GM23248 (cell line): ENCODE measurements at places on chromosomes 11 and 22.

- no peak overlapping the region for H3K27ac ChIP-seq
- no peaks in the 10 kb centered on the region for H3K36me3 ChIP-seq
- no peak overlapping the region for H3K4me3 ChIP-seq
- no peak for DNase-seq
These were observed 3.9 kb upstream of the PRG2 start for GRCh38 chr11:57394203-57394965.

DNA sequence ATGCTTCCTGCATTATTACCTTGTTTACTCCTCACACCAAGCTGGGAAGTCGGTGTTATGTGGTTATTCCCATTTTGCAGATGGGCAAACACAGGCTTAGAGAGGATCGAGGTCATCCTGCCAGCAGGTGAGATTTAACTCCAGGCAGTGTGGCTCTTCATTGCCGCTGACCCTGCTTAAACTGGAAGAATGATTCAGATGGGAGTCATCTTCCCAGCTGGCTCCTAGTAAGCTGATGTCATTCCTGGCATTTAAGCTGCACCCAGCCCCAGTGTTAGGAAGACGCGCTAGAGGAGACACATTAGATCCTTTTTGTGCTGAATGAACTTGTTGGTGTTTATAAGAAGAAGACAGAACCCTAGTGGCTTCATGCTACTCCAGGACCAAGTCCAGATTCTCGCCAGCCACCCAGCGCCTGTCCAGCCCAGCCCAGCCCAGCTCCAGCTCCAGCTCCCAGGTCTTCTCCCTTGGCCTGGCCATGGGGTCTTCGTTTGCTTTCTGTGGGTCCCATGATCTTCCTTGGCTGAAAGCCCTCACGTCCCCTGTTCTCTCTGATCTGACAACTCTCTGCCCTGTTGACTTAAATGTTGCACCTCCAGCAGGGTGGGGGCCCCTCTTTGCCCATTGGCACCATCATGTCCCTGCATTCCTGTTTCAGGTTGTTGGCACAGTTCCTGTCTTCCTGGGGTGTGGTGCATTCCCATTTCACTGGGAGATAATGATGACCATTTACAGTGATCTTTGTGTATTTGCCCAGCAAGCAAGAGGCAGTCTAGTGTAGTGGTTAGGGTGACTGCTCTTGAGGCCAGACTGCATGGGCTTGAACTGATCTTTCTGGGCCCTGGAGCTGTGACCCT is 13.6 kb downstream of the PARVB start:
- no peaks in the 10 kb centered on the region for H3K36me3 ChIP-seq
- H3K4me3 ChIP-seq = peak overlapping the region; percentile 58
- peaks cover 18% of the 10 kb centered on the region for H3K4me1 ChIP-seq
- peak; percentile 98 for DNase-seq

GRCh38 chr11:12222055-12222792 is 111.8 kb downstream of the MICAL2 start:
- H3K27ac ChIP-seq = no peak overlapping the region
- H3K4me1 ChIP-seq = no peaks in the 10 kb centered on the region
- peaks cover 36% of the 10 kb centered on the region; the same call in 1 of the 2 replicates for H3K36me3 ChIP-seq

- no peak overlapping the region for H3K27ac ChIP-seq
- DNase-seq = no peak
- no peaks in the 10 kb centered on the region for H3K36me3 ChIP-seq
- H3K27me3 ChIP-seq = no peaks in the 10 kb centered on the region
- no peak overlapping the region for H3K4me3 ChIP-seq
These were observed 327.6 kb downstream of the BRD1 start for GRCh38 chr22:49500076-49500460.

DNA sequence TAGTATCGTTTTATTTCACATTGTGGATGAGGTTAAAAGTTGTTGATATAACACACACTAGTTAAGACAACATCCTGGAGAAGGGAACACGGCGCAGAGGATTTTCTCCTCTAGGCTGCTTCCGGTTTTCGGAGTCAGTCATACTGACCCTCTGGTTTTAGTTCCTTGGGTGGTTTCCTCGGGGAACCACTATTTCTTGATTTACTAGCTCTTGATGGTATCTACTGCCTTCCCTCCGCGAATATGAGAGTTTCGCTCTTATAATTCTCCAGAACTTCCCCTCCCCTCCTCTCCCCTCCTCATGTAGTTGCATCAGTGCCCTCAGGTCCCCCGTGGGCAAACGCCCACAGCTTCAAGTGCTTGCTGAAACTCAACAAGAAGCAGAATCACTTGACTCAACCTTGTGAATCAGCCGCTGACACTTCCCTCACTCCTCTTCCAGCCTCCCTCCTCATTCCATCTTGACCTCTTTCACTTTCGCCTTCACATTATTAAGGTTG is 15.9 kb upstream of the APOBEC3A start:
- no peaks in the 10 kb centered on the region for H3K36me3 ChIP-seq
- no peaks in the 10 kb centered on the region for H3K4me1 ChIP-seq
- no peak for DNase-seq
- H3K27me3 ChIP-seq = peaks cover 55% of the 10 kb centered on the region
- H3K4me3 ChIP-seq = no peak overlapping the region

- DNase-seq = peak; percentile 39
- H3K4me1 ChIP-seq = 0 out of 2 replicates have a peak, but pooled peaks cover 5% of the 10 kb centered on the region
- peak overlapping the region; percentile 93 for H3K4me3 ChIP-seq
- H3K27ac ChIP-seq = peak overlapping the region; percentile 89; the same call in 1 of the 2 replicates
- H3K27me3 ChIP-seq = no peaks in the 10 kb centered on the region
These were observed 1.4 kb downstream of the ZFPL1 start for GRCh38 chr11:65085446-65085845.

DNA sequence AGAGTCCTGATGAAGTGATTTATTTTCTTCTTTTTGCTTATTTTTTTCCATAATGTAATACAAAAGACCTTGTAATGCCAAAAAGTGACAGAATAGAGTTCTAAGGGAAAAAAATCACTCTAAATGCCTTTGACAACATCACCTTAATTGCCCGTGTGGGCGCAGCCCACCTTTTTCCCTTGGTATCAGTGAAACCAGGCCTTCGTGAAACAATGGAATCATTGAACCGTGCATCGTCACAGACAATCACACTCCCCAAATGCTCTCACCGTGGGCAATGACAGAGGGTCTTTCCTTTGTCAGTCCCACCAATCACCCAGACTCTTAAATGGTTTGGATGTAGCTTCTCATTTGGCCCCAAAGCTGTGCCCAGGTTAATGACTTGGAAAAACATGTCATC is 9.6 kb upstream of the SLC6A5 start:
- H3K27me3 ChIP-seq = peaks cover 3% of the 10 kb centered on the region
- no peaks in the 10 kb centered on the region for H3K4me1 ChIP-seq
- H3K36me3 ChIP-seq = no peaks in the 10 kb centered on the region
- no peak overlapping the region for H3K4me3 ChIP-seq
- H3K27ac ChIP-seq = no peak overlapping the region
- no peak for DNase-seq

GRCh38 chr22:19992921-19993355 is 23.7 kb downstream of the ARVCF start:
- no peak overlapping the region for H3K27ac ChIP-seq
- H3K36me3 ChIP-seq = no peaks in the 10 kb centered on the region
- no peak overlapping the region for H3K4me3 ChIP-seq
- no peaks in the 10 kb centered on the region for H3K4me1 ChIP-seq
- no peaks in the 10 kb centered on the region for H3K27me3 ChIP-seq
- DNase-seq = no peak

- peaks cover 12% of the 10 kb centered on the region for H3K27me3 ChIP-seq
- no peak overlapping the region for H3K4me3 ChIP-seq
- DNase-seq = no peak
- H3K4me1 ChIP-seq = peaks cover 6% of the 10 kb centered on the region
- H3K27ac ChIP-seq = no peak overlapping the region
These were observed 93.3 kb downstream of the KCNQ1 start for GRCh38 chr11:2537896-2538724.

GRCh38 chr22:36244522-36245391 is 5.4 kb upstream of the APOL2 start:
- no peaks in the 10 kb centered on the region for H3K27me3 ChIP-seq
- 0 out of 2 replicates have a peak overlapping the region, but pooled peaks have one; percentile 4 for H3K27ac ChIP-seq
- DNase-seq = peak; percentile 55
- H3K36me3 ChIP-seq = no peaks in the 10 kb centered on the region
- H3K4me3 ChIP-seq = no peak overlapping the region

GRCh38 chr22:30016596-30016995 is 63.7 kb upstream of the HORMAD2 start:
- no peak overlapping the region for H3K4me3 ChIP-seq
- H3K36me3 ChIP-seq = peaks cover 18% of the 10 kb centered on the region; the same call in 1 of the 2 replicates
- DNase-seq = peak; percentile 56
- H3K27me3 ChIP-seq = no peaks in the 10 kb centered on the region

- peak within 1 kb of the TSS; percentile 48 for H3K27ac ChIP-seq
- H3K4me3 ChIP-seq = peak within 1 kb of the TSS; percentile 92
- peak; percentile 71 for DNase-seq
- no peaks in the 10 kb centered on the region for H3K36me3 ChIP-seq
- H3K4me1 ChIP-seq = peaks cover 29% of the 10 kb centered on the region
These were observed at the start of gene BDNF for GRCh38 chr11:27700351-27701301. TSS of gene BDNF (minus strand) at chr11:27700455. CDS start at chr11:27658564, 41,891 bp downstream.

DNA sequence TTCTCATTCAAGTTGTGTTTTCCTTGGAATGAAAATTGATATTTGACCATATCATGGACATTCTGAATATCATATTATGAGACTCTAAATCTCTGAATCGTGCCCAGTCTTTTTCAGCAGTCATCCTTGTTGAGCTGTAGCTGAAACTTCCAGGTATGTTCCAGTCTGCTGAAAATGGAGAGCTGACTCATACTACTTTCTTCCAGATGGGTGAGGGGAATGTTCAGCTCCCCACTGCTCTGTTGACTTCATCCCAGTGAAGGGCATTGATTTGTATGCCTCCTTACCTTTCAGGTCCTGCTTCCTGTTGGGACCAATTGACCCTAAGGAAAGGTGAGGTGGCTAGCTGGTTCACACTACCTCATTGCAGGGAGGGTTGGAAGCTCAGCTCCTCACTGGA is 3.5 kb downstream of the OR5P2 start:
- DNase-seq = no peak
- H3K4me1 ChIP-seq = no peaks in the 10 kb centered on the region
- H3K27ac ChIP-seq = no peak overlapping the region
- H3K27me3 ChIP-seq = no peaks in the 10 kb centered on the region
- no peaks in the 10 kb centered on the region for H3K36me3 ChIP-seq

GRCh38 chr11:36118084-36118483 is 171.1 kb downstream of the COMMD9 start:
- H3K4me3 ChIP-seq = no peak overlapping the region
- no peaks in the 10 kb centered on the region for H3K36me3 ChIP-seq
- H3K27me3 ChIP-seq = no peaks in the 10 kb centered on the region
- peaks cover 4% of the 10 kb centered on the region; the same call in 1 of the 2 replicates for H3K4me1 ChIP-seq

DNA sequence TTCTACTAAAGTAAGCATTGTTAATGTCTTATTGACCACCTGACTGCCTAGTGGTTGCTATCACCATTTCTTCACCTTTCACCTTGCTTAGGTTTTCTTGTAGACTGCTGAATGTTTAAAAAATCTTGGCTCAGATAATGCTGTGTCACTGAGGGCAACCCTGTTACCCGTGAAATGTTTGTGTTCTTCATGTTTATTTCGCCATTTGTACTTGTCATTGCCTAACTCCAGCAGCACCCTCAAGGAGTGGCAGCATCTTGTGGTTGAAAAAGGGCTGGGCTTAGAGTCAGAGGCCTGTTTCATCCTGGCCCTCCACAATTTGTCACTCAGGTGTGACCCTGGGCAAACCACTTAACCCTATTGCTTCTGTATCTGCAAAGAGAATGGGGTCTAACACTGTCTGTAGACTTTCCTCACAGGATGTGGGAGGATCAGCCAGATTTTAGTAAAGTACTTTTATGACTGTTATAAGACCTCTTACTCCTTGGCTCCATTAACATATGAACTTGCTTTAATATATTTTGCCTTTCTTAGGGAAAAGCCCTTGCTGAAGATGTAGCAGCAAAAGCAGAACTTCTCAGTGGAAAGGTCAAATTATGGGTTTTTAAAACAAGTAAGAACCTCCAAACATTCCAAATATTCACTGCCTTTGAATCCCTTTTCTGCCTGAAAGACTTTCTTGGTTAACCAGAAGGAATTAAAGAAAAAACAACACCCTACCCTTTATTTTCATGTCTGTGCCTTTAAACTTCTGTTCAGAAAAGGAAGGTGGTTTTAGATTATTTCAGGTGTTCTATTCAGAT is 154.5 kb upstream of the C11orf87 start:
- H3K27ac ChIP-seq = no peak overlapping the region
- DNase-seq = peak; percentile 14
- no peak overlapping the region for H3K4me3 ChIP-seq
- no peaks in the 10 kb centered on the region for H3K36me3 ChIP-seq
- H3K4me1 ChIP-seq = no peaks in the 10 kb centered on the region
- H3K27me3 ChIP-seq = no peaks in the 10 kb centered on the region

DNA sequence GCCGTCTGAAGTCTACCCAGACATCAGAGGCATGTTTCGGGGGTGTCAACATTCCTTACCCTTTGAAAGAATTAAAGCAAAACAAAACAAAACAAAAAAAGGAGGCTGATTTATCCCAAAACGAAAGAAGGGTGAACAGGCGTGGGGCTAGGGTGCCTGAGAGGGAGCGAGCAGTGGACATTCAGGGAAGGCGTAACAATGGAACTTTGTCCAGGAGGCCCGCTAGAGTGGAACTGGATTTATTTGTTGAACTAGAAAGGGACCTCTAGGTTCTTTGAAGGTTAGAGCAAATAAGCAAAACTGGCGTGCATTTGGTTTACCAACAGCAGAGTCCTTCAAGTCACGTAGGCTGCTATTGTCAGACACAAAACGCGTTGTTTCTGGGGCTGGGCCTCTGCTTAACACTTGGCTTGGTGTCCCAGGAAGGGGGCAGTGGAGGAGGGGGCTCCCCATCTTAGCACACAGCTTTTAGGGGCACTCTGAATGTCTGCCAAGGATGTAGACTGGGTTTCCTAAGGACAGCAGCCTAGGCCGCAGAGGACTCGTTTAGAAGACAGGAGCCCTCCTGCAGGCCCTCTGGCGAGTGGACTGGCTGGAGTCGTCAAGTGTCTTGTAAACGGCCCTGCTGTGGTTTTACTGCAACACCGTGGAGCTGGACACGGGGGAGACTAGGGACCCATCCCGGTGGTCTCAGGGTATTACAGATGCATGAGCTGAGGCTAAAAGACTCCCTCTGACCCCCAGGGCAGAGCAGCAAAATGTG is 203.7 kb upstream of the SORL1-AS1 start:
- no peaks in the 10 kb centered on the region for H3K27me3 ChIP-seq
- H3K4me1 ChIP-seq = peaks cover 46% of the 10 kb centered on the region
- H3K27ac ChIP-seq = peak overlapping the region; percentile 97
- no peaks in the 10 kb centered on the region for H3K36me3 ChIP-seq

DNA sequence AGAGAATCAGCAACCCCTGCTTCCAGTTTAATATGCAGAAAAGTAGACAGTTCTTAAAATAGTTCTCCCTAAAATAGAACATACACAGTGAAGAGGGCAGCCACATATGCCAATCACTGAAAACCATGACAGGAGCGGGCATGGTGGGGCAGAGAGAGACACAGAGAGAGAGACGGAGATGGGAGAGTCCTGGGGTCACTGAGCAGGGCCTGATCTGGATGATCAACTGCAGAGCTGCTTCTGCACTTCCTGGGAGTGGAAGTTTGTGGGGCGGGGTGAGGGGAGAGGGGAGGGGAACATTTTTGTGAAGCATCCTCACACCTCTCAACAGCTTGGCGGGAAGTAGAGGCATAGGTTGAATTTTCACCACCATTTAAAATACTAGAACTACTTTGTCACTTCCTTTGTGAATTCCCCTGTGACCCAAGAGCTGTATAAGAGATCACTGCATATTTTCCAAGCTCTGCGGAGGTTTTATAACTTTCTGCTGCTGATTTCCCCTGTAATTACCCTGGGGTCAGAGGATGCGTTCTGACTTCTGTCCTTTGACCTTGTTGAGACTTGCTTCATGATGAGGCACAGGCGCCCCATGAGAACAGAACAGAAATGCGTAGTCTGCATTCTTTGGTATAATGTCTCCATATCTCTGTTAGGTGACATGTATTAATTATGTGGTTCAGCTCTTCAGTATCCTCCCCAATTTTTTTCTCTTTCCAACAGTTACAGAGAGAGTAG is 419.4 kb downstream of the BRD1 start:
- no peak for DNase-seq
- H3K27ac ChIP-seq = no peak overlapping the region
- H3K4me3 ChIP-seq = no peak overlapping the region
- H3K36me3 ChIP-seq = no peaks in the 10 kb centered on the region
- H3K4me1 ChIP-seq = no peaks in the 10 kb centered on the region
